Stimulated activated CD4-positive, alpha-beta T cell treated with anti-CD3 and anti-CD28 coated beads, Interleukin-1b, Interleukin-23, amount 100 ng/mL, for 48 hours (primary cell): ENCODE measurements at places on chromosomes 1 and 21.

DNA sequence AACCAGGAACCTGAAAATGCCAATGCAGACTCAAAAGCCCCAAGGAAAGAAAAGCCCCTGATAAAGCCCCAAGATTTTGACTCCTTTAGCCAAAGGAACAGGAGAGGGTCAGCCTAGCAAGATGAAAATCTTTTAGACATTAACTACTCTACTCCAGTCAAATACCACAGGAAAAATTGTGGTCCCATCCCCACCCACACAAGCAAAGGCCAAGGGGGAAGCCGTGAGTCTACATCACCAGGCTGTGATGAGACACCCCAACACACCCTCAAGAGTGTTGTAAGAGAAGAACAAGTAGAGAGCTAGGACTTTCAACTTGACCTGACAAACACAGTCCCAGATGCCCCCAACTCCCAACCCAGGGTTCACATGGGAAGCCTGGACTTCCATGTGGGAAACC is 192.8 kb upstream of the NR5A2 start:
- DNase-seq: no peak

- no peak for DNase-seq
These were observed 11.9 kb upstream of the UBL4B start for GRCh38 chr1:110100335-110100734.

GRCh38 chr21:14116080-14116481 is 94.7 kb downstream of the LIPI start:
- no peak for DNase-seq

DNA sequence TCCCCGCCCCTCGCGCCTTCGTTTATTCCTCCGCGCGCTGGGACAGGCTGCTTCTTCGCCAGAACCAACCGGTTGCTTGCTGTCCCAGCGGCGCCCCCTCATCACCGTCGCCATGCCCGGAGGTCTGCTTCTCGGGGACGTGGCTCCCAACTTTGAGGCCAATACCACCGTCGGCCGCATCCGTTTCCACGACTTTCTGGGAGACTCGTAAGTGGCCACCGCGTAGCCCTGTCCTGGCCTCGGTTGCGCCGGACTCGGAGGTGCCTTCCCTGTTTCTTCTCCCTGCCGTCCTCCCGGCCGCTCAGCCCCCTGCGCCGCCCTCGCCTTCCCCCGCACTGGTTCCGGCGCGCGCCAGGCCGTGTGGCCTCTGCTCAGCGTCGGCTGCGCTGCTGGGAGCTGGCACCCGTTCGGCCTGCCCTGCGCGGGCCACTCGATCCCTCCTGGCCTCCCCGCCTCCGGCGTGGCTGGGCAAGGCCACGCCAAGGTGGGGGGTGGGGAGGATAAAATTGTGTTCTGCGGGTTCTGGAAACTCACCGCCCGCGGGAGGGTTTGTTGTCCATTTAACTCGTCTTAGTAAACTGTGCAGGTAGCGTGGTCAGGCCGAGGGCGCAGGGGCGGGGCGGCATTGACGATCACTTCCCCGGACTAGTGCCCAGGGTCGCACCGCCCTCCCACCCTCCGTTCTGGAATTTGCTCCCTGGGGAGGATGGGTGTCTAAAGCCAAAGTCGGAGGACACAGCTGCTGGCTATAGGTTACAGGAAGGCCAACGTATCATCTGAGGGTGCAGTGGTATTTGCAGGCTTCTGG is at the start of gene PRDX6:
PRDX6 (plus strand) TSS at position 50 of the 808 bp plus-strand sequence; CDS start at position 113, 63 bp downstream.
- DNase-seq: peak; percentile 84

DNA sequence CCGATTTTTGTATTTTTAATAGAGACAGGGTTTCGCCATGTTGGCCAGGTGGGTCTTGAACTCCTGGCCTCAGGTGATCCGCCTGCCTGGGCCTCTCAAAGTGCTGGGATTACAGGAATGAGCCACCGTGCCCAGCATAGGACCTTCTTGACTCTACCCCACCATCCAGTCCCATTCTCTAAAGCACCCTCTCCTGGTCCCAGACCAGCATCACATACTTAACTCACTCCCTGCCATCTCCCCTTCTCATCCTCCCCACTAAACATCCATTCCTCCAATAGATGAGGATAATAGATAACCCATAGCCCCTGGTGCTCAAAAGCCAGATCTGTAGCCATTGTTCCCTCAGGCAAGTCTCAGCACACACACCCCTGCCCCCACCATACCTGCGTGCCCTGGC is 2.1 kb downstream of the ENTREP3 start:
- DNase-seq: no peak

- DNase-seq: no peak
These were observed 59.5 kb downstream of the RIPK4 start for GRCh38 chr21:41707231-41707959.

DNA sequence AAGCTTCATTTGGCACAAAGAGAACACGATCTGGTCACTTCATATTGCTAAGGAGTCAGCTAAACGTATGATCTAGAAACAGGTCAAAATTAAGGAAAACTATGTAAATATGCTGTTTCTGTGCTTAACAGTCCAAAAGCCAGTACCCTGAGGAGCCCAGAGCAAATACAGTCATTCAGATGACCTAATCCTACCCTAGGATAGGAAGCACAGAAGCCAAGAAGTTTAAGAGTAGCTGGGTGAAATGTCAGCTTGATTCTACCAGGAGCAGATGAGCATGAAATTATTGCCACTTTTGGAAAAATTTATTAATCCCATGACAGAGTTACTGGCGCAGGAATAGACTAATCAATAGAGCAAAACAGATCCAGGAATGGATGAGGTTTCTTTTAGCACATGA is 18.3 kb downstream of the SORT1 start:
- DNase-seq: no peak

DNA sequence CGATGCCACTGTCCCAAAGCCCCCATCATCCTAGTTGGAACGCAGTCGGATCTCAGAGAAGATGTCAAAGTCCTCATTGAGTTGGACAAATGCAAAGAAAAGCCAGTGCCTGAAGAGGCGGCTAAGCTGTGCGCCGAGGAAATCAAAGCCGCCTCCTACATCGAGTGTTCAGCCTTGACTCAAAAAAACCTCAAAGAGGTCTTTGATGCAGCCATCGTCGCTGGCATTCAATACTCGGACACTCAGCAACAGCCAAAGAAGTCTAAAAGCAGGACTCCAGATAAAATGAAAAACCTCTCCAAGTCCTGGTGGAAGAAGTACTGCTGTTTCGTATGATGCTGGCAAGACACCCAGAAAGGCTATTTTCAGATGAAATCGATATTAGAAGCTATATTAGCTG is 8.1 kb downstream of the RHOU start:
- no peak for DNase-seq

GRCh38 chr1:205527931-205528330 is 23.5 kb downstream of the CDK18 start:
- DNase-seq: no peak

DNA sequence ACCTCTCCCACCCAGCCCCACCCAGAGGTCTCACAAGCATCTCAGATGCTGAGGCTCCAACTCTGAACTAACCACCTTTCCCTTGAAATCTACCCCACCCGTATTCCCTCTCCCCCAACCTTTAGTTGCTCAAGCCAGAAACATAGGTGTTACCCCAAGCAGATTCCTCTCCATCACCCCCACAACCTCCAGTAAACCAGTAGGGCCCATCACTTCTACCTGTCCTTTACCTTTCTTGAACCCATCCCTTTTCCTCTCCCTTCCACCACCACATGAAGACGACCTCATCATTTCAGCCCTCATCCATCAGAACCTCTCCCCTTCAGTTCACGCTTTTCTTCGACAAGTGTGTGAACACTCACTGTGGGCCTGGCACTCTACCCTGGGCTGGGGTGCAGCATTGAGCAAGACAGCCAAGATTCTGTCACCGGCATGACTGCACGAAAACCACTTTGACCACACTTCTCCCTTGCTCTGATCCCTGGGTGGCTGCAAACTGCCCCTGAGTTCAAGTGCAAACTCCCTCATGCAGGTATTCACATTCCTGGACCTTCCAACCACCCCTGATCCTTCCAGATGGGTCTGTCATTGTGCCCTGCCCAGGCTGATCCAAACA is 65.5 kb upstream of the LAPTM5 start:
- no peak for DNase-seq

DNA sequence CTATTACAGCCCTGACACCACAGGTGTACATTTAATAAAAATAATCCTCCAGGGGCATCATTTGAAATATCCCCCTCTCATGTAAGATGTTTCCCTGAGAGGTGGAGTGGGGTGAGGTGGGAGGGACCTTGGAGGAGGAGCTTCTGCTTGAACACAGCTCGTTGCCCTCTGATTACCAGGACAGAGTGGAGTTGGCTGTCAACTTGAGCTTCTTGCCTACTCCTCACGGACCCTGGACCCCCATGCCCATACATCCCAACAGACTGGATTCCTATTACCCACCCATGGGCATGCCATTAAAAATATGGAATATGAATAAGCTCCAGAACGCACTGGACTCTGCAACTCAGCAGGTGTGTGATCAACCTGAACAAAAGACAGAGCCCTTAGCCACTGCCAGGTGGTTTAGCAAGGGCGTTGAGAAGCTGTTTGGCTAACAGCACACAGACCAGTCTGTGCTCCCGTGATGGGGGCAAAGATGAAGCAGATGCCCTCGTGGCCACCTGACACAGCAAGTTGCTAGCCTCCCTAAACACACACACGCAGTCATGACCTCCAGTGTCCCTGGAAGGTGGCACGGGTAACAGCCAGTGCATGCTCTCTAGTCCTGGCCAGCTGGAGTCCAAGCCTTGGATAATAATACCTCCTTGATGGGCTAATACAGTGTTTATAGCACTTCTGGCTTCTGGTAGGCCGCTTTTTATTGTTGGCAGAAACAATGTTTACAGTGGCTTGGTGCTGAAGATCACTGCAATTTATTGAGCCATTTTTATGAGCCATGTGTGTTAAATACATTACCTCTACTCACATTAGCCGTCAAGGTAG is 155.0 kb downstream of the TOMM20 start:
- no peak for DNase-seq

DNA sequence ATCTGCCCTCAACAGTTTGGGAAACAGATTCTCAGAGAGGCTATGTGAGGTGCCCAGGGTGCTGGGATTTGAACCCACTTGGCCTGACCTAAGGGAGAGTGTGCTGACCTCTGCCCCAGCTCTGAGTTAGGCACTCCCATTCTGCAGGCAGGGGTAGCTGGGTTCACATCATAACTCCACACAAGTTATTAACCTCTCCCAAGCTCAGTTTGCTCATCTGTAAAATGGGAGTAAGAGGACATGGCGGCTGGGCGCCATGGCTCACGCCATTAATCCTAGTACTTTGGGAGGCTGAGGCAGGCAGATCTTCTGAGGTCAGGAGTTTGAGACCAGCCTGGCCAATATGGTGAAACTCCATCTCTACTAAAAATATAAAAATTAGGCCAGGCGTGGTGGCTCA is 8.9 kb upstream of the SLC25A33 start:
- DNase-seq: no peak

DNA sequence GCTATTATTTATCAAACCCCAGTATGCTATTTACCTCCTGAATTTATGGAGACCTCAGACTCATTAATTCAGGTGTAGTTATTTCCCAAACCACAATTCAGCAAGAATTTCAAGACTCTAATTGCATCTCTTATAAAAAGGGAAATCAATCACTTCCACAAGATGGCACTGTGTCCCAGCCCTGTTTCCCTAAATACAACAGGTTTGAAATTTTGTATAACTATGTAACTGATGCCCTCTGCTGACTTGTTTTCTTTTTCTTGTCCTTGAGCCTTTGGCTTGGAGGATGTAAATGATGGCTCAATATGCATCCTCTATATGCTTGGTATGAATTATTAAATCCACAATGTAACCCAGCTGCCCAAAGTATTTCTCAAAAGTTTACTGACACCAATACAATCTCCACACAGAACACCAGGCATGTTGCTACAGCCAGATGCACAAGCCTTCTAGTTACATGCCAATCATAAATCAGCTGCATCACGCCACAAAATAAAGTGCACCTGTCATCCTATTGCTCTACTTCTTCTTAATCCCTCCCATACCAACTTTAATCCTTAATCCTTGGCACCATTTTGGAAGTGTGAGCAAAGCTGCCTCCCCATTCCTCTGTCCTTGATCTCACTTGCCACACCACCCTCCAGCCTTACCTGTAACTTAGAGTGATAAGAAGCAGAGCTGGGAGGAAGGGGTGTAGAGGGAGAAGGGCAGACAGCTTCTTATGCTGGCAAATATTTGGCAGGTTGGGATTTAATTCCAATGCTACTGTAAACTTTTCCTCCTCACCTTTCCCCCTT is 9.0 kb downstream of the C1orf105 start:
- no peak for DNase-seq

DNA sequence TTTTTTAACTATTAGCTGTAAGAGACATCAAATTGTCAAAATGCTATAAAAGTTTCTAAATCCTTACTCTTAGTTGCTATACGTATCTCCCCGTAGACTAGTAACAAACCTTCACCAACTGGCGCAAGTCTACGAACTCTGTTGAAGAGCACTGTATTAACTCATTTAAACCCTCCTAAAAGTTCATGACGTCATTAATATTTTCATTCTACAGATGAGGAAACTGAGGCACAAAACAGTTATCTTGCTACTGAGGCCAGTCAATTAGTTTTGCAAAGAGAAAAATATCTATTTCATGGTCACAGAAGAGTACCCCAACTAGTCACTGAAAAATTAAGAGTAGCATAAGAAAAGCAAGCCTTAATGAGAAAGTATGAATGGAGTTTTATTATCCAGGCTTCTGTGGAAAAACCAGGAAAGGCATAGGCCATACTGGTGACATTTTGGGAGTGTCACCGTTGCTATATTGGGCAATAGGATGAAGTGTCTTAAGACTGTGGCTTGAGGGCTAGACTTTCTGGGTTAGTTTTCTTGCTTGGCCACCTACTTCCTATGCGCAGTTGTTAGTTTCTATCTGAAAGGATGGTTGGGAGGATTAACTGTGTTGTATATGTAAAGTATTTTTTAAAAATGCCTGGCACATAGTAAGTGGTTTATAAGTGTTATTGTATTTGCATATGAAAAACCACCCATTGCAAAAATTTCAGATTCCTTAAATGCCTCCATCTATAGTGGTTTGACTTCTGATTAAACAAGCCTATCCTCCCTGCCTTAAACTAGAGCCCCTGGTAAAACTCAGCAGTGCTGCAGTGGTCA is 52.4 kb upstream of the SYT14 start:
- DNase-seq: no peak

DNA sequence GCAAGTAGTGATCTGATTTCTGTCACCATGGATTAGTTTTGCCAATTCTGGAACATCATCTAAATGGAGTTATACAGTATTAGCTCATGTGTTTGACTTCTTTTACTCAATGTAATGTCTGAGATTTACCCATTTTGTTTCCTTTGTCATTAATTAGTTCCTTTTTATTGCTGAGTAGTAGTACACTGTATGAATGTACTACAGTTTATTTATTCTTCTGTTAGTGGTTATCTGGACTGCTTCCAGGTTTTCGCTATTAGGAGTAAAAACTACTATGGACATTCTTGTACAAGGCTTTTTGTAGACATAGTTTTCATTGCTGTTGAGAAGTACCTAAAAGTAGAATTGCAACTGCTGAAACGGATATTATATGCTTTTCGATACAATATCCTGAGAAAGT is 14.1 kb downstream of the SUCO start:
- DNase-seq: no peak

GRCh38 chr1:43705982-43706597 is 1.2 kb upstream of the ST3GAL3 start:
- no peak for DNase-seq

GRCh38 chr1:222373216-222373615 is 174.7 kb downstream of the HHIPL2 start:
- DNase-seq: no peak
